ENCODE measurements at places on chromosomes 2 and 18. TPM values are rescaled to one million over a fixed set of nuclear protein-coding genes. Genes with fewer than 3 reads are reported as not detected.

The MYL1 gene
- polyA plus RNA-seq: 8,413 TPM

The CLK1 gene
- 195 TPM for polyA plus RNA-seq

The PRSS56 gene
- polyA plus RNA-seq: 1.7 TPM

The CNDP1 gene
- 0.50 TPM for polyA plus RNA-seq

The RGPD3 gene
- 0.11 TPM for polyA plus RNA-seq

DNA sequence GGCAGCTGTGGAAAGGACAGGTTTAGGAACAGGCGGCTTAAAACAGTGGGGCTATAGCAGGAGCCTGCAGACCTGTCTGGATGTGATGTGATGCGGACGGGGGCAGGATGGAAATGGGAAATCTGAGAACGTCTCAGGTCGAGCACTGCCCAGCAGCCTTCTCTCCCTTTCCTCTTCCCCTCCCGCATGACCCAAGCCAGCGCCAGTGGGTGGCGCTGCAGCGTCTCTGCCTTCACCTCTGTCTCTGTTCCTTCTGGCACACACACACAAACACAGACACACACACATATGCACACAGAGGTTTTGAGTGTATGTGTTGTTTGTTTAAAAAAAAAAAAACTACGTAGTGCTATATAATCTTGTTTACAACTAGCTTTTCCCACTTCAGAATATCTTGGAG lies 82.0 kb upstream of the SLC66A3 start:
- peak; percentile 11 for DNase-seq

GRCh38 chr18:45539491-45539891 lies 75.8 kb upstream of the SLC14A2 start:
- peak; percentile 20 for DNase-seq

- DNase-seq: no peak
Measured at GRCh38 chr2:9091811-9092210, 88.3 kb upstream of the MBOAT2 start.

DNA sequence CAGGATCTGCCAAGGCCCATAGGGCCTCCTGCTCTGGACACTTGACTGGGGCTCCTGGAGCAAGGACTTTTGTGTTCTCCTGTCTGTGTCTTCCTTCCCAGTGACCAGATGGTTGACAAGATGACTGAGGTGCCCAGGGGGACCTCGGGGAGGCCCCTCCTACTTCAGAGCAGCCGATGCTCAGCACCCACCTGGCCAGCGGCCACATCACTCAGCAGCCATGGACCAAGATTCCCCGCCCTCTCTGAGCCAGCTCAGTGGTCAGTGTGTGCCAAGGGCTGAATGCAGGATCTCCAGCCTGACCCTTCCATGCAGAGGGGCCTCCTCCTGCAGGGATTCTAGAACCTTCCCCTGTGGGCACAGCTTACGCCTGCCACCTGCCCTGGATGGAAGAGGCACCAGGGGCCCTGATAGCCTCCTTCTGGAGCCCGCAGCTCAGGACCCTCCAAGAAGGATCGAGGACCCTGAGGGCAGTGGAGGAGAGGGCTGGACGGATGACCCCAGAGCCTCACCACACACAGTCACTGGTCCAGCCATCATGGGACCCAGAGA lies 87.4 kb upstream of the GPC1 start:
- DNase-seq: no peak

- DNase-seq: no peak
Measured at GRCh38 chr2:15788455-15788829, 151.9 kb upstream of the MYCN start.

- DNase-seq: no peak
Measured at GRCh38 chr2:202669841-202670240, 35.1 kb downstream of the FAM117B start.

GRCh38 chr2:118473241-118473640 lies 374.2 kb downstream of the EN1 start:
- no peak for DNase-seq

DNA sequence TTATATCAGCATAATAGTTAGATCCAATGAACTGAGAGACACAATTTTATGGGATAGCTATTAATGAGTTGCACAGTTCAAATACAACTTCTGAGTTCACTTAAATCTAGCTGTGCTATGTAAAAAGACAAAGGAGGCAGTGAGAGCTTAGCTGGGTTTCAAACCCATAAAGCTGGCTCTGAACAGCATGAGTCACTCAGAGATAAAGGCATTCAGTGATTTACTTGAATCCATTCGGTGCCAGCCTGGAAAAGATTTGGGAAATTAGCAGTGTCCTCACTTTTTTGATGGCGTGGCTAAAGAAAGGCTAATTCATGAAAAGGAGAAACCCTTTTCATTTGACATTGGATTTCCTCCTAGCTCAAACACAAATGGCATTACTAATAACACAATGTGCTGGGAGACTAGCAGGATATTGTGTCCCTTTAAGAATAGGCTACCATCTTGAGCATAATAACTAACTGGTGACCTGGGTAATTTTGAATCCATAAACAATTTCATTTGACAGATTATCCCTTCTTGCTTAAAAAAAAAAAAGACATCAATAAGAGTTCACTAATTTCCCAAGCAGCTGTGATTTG lies 98.4 kb upstream of the NEUROD1 start:
- no peak for DNase-seq

DNA sequence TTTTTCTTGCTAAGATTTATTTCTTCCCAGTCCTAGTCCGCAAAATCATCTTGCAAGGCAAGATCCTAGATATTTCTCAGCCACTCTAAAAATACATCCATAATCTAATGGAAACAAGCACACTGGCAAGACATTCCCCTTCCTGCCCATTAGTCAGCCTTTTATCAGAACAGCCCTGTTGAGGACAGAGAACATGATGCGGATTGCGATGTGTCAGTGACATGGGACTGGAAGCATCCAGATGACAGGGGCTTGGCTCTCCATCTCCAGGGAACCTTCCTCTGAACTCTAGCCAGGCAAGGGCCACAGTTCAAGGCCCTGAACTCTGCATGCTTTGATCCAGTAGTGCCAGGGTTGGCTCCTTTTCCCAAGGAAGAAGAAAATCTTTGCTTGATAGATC lies 70.0 kb downstream of the VSNL1 start:
- DNase-seq: no peak

DNA sequence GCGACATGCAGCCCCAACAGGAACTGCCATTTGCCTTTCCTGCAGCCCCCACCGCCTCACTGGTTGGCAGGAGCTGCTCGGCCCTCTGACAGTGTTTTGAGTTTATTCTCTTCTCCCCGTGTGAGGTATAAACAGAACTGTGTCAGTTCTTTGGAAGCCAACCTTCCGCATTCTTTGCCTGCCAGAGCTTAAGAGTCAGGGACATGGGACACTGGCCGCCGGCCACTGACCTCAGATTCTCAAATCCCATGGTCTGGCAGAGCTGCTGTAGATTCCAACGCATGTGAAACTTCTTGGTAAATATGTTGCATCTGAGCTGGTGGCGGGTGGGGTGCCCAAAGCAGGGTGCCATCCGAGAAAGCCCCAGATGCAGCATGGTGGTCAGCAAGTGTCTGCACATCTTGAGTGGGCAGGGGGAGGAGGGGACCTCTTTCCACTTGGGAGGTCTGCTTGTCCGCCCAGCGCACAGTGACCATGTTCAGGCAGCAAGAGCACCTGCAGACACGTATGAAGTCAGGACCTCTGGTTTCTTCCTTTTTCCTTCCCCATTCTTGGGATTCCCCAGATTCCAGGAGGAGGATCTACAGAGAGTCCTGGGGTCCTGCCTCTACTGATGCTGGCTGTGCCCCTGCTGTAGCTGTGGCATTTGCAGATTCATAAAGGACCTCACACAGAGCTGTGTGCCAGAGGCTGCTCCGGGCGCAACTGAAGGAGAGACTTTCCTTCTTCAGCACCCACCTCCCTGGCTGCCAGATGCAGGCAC lies 23.8 kb downstream of the ASB18 start:
- no peak for DNase-seq

DNA sequence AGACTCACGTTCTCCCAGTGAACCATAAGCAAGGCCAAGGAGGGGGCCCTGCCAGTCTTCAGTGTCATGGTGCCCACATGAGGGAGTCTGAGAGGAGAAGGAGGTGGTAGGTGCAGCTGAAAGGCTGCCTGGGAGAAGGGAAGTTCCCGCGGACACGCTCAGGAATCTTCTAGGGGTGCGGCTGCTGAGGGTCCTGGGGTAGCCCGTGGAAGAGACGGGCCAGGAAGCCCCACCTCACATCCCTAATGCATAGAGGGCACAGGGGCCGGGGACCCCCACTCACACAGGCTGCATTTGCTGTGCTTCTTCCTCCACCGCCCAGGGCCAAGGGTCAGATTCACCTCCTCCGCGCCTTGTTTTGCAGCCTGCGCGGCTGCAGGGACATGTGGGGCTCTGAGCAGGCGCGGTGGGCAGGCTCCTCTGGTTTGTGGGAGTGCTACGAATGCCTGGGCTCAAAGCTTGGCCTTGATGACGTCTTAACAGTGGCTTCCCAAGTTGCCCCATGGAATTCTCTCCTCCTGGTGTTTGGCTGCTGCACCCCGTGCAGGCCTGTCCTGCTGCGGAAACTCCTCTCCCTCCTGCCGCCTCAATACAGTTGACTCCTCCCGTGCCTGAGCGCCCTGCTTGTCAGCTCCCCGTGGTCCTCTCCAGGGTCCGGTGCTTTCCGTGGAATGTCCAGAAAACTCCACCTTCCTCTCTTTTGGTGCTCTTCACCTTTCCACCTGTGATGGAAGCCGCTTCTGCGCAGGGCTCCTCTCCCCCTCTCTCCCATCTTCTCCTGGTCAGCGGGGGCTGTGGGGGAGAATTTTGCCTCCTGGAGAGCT lies 95.7 kb downstream of the VAPA start:
- DNase-seq: no peak

Data from muscle of back (tissue), 13 donors.